ENCODE measurements at places on chromosomes 13 and 19.

- DNase-seq: no peak
These were observed 1471.4 kb upstream of the PCDH20 start for GRCh38 chr13:62887046-62887445.

DNA sequence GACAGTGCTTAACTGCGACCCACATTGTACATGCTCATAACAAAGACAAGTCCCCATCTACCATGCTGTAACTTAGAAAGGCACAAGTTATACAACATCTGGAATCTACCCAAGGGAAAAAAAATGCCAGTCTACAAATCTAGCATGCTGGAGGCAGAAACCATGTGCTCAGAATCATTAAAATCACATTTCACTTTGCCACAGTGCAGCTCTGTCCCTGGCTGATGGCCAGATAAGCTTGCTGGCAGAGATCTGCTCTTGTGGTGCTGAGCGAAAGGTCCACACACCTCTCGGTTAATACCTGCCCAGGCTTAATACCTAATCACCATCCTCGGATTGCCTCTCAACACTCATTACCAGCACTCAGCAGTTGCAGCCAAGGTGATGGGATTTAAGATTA is 74.1 kb upstream of the UQCRFS1 start:
- no peak for DNase-seq

DNA sequence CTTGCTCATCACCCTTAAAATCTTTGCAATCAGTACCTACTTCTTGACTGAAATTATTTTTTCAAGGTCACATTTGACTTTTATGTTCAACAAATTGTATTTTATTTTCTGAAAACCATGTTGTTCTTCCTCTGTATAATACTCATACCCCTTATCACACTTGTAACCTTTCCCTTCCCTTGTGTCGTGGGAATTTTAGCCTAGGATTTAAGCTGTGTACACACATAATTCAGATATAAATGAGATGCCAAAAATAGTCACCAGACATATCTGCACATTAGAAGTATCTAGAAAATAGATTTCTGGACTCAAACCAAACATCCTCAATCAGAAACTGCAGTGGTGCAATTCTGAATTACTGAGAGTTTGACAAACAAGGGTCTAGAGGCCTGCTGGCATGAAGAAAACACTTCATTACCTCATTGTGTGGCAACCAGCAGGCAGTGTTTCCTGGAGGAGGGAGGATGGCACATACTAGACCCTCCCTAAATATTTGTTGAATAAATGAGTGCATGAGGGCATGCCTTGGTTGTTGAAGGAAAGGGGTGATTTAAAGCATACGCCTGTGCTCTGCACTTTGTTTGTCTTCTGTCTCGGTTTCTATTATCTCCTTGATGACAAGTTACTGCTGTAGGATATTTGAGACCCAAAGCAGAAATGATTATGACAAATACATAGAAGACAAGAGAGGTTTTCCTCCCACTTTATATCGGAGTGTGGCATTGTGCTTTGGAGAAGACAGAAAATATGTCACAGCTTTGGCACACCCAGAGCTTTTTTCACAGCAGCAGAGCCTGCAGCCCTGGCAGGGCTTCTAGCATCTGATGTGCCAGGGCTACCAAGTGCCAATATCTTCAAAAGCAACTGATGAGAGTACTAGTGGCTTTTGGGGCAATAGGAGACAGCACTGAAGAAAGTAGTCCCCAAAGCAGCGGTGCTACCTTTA is 881.1 kb downstream of the PCDH9 start:
- DNase-seq: peak; percentile 24

DNA sequence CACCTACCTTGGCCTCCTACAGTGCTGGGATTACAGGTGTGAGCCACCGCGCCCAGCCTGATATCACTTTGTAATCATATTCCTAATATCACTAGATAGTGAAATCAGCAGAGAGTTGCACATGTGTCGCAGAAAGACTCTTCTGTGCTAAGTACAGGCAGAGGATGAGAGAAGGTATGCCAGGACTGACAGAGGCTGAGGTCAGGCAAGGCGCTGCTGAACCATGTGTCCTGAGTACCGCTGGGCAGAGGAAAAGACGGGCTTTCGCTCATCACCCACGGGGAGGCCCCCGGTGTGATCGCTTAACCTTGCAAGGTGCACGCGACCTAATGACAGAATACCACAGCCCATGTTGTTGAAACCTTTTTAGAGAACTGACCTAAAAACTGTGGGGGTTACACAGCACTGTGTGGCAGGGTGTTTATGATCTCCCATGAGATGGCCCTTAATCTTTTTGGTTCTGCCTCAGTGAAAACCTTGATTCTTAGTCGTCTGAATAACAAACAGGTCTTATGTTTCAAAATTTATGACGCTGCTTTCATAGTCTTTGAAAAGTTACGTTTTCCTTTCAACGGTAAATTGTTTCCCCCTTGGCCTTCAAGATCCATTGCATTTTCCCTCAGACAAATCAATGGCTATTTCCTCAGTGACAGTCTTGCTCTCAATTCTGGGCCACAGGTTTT is 12.2 kb downstream of the GJA3 start:
- no peak for DNase-seq

DNA sequence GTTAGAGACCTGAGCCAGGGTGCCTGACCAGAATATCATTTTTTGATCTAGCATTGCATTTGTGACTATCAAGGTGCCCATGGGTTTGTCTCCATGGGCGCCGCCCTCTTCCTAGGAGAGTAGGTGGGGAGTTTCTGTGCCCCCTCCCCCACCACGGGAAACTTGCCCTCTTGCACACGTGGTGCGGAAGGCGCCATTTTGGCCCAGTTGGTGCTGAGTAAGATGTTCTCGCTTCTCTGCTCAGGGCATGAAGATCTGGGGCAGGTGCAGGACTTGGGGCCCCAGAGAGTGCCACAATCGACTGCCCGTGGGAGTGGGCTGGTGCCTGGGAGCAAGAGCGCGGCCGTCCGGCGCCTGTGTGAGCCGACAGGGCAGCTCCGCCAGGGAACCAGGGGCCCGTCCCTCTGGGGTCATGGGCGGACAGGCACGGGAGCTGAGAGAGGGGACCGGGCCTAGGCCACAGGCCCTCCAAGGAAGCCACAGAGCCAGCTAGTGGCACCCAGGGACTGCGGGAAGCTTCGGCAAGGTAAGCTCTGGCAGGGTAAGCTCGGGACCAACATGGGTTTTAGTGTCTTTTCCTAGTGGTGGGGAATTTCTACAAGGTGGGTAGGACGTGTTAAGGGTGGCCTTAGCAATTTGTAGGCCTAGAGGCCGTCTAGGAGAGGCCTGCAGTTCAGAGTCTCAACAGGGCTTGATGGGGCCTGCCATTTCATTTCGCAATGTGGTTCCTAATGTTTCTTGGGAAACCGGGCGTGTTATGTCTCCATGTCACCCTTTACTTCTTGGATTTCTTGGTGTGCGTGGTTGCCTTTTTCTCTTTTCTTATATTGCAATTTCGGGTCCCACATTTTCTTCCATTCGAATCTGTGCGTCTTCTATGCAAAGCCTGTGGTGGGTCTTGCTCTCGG is 14.5 kb downstream of the SACS start:
- DNase-seq: no peak

GRCh38 chr13:23796551-23796950 is 92.6 kb downstream of the MIPEP start:
- DNase-seq: no peak

DNA sequence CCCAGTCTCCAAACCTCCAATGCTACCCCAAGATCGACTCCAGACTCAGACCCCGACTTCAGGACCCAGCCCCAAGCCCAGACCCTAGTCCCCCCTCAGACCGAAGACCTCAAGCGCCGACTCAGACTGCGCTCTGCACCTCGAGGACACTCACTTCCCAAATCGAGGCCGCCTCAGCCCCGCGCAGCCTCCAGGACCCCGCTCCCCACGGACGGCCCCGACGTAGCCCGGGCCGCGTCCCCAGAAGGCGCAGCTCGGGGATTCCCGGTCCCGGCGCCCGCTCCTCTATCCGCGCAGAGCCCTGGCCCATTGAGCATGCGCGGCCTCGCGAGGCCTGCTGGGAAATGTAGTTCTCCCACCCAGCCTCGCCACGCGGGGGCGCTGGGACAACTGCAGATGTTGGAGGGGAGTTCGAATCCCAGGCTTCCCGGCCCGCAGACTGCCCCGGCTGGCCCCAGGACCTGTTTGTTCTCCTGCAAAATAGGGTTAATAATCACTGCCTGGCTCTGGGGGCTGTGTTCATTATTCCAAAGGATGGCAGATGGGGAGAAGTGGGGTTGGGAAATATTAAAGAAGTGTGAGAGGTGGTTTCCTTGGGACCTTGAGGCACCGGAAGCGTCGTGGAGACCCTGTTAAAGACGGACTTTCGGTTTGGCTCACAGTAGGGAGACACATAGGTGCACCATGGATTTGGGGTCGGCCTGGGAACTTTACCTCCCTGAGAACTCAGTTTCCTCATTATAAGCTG is at the start of gene APBA3:
APBA3 (minus strand) TSS at position 311 of the 748 bp plus-strand sequence. CDS start 1,428 bp downstream, outside the sequence.
- peak; percentile 91 for DNase-seq

GRCh38 chr13:22316494-22317025 is 645.7 kb downstream of the FGF9 start:
- DNase-seq: no peak

GRCh38 chr13:77781808-77782207 is 84.3 kb downstream of the SLAIN1 start:
- peak; percentile 12 for DNase-seq

- DNase-seq: no peak
These were observed 21.4 kb downstream of the DZIP1 start for GRCh38 chr13:95623141-95623540.

- no peak for DNase-seq
These were observed 30.3 kb downstream of the RASA3 start for GRCh38 chr13:114102131-114102520.

- DNase-seq: no peak
These were observed 3.4 kb downstream of the EFNA2 start for GRCh38 chr19:1288833-1289685.

GRCh38 chr19:42324655-42325307 is 654 bp upstream of the MEGF8 start:
- no peak for DNase-seq

DNA sequence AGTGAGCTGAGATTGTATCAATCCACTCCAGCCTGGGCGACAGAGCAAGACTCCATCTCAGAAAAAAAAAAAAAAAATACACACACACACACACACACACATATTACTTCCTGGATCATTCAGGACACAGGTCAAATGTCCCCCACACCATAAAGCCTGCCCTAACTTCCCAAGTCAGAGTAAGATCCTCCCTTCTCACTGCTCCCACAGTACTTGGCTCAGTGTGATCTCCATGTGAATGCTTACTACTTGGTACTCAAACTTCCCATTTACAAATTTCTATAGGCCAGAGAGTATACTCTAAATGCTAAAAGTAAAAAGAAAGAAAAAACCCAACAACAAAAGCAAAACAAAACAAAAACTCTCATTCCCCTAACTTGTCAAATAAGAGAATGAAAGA is 386.8 kb downstream of the SLITRK6 start:
- no peak for DNase-seq

DNA sequence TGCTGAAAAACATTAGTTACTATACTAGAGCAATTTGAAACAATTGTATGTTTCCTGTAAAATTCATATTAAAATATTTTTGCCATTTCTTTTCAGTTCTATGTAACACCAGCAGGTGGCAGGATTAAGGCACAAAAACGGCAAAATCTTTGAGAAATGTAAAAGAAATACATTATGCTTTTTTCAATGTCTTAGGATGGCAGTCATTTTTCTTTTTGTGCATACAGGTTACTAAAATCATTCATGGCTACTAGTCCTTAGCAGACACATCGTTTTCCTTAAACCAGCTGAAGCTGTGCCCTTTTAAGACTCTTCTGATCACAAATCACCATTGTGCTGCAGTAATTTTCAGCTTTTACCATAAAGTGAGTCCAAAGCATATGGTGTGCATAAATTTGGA is 800.7 kb upstream of the SLITRK5 start:
- no peak for DNase-seq

- DNase-seq: no peak
These were observed 18.6 kb downstream of the TMEM255B start for GRCh38 chr13:113777311-113778260.

- no peak for DNase-seq
These were observed 915.3 kb downstream of the UQCRFS1 start for GRCh38 chr19:28297586-28298157.

DNA sequence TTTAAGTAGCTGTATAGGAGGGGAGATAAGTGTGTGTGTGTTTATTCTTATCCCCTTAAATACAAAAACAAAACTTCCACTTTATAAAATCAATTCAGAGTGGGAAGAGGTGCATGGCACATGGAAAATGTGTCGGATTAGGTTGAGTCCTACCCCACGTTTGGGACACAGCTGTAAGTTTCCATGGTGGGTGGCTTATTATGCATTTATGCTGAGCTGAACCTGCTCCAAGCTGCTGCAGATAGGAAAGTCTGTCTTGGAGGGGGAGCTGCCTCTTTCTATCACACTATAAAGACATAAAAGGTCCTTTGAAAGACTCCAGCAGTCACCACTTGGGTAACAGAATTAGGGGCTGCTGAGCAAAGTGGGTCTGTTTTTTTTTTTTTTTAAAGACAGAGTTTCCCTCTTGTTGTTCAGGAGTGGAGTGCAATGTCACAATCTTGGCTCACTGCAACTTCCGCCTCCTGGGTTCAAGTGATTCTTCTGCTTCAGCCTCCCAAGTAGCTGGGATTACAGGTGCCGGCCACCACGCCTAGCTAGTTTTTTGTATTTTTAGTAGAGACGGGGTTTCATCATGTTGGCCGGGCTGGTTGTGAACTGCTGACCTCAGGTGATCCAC is 15.2 kb downstream of the ACTN4 start:
- DNase-seq: no peak

DNA sequence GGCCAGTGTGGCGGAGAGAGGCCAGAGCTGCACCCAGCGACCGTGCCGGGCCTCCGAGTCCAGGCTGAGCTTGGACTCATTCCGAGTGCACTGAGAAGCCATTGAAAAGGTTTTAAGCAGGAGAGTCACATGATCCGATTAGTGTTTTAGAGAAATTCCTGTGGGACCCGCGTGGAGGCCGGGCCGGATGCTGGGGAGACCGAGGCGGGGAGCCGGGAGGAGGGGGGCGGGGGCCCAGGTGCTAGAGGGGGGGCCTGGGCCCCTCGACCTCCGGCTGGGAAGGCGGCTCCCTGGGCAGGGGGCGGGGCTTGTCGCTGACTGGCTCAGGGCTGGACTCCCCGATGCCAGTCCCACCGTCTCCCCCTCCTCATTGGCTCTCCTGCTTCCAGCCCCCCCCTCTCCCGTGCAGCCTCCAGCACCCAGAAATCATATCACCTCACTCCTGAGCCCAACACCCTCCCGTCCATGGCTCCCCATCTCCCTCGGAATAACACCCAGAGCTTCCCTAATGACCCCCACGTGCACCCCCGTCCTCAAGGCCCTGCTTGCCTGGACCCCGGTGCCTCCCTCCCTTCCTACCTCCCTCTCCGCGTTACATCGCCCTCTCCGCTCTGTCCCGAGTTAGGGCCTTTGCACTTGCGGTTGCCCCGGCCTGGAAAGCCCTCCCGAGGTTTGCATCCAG is 5.2 kb upstream of the ZNF579 start:
- peak; percentile 67 for DNase-seq

Data from midbrain (tissue), 1 donor.